H1 (cell line): ENCODE measurements at places on chromosomes 2 and 18.
A peak's percentile ranks its signal among the peaks of the same experiment; 100 is the strongest.

GRCh38 chr2:139067874-139068273 is 287.7 kb upstream of the NXPH2 start:
- no peak for DNase-seq

GRCh38 chr2:224038049-224038829 is 847 bp downstream of the SERPINE2 start:
- peak; percentile 77 for DNase-seq

DNA sequence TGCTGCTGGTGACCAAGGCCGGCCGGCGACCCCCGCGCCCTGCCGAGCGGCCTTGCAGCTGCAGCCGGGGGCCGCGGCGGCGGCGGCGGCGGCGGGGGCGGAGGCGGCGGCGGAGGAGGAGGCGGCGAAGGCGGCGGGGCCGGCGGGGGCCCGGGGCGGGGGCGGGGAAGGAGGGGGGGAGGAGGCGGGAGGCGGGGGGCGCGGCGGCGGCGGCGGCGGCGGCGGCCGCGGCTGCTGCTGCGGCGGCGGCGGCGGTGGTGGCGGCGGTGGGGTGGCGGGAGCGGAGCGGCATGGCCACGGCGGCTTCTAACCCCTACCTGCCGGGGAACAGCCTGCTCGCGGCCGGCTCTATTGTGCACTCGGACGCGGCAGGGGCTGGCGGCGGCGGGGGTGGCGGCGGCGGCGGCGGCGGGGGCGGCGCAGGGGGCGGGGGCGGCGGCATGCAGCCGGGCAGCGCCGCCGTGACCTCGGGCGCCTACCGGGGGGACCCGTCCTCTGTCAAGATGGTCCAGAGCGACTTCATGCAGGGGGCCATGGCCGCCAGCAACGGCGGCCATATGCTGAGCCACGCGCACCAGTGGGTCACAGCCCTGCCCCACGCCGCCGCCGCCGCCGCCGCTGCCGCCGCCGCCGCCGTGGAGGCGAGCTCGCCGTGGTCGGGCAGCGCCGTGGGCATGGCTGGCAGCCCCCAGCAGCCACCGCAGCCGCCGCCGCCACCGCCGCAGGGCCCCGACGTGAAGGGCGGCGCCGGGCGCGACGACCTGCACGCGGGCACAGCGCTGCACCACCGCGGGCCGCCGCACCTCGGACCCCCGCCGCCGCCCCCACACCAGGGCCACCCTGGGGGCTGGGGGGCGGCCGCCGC is 1.5 kb downstream of the POU3F3 start:
- peak; percentile 48 for DNase-seq

- no peak for DNase-seq
These were observed 149.7 kb upstream of the KLHL29 start for GRCh38 chr2:23235292-23235691.

DNA sequence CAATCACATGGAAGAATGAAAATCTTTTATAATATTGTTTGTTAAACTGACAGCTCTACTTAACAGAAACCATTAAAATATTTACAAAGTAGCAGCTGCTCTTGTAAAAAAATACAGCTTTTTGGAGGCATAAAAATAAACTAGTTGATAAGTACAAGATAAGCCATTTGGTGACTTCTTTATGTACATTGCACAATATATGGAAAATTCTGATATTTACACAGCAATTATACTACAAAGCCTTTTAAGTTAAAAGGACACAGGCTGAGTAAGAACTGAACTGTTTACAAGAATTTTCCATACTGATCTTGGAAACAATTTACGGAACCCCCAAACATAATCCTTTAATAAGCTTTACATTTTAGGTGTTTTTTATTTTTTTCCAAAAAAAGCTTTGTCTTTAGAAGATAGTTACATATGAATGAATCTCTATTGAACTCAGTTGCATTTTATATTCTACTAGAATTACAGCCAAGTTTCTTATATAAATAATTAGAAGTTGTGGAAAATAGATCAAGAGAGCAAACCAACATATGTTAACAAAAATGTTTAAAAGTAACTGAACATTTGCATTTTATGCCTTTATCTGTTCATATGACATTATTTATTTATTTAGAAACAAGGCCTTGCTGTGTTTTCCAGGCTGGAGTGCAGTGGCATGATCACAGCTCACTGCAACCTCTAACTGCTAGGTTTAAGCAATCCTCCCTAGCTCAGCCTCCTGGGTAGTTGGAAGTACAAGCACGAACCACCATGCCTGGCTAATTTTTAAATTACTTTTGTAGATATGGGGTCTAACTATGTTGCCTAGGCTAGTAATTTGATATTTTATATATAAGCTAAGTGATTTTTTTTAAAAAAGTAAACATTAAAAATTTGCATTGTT is 142.5 kb downstream of the OTX1 start:
- no peak for DNase-seq
